Stimulated activated CD8-positive, alpha-beta memory T cell treated with anti-CD3 and anti-CD28 coated beads, Interleukin-2, amount 100 ng/mL, for 1 hour (primary cell): ENCODE measurements at places on chromosomes 7 and 10.

GRCh38 chr7:139918480-139918879, 89.4 kb downstream of the TBXAS1 start:
- no peak for DNase-seq

GRCh38 chr10:28298951-28299350, 3.9 kb downstream of the MPP7 start:
- no peak for DNase-seq

DNA sequence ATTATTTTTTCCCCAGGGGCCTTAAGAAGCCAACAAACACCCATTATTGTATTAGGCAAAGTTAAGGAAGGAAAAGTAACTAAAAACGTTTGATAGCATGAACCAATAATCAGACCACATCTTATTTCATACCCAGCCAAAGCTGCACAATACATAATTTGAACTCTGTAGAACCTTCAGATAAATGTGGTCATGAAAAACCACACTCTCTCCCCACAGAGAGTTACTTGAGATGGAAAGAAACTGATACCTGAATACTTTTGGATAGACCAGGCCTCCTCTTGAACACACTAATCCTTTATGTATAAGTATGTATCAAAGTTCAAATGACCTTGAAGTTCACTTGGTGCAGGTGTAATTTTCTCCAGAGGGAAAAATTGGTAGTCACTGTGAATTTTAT, 146.6 kb upstream of the FAM13C start:
- DNase-seq, result no peak

DNA sequence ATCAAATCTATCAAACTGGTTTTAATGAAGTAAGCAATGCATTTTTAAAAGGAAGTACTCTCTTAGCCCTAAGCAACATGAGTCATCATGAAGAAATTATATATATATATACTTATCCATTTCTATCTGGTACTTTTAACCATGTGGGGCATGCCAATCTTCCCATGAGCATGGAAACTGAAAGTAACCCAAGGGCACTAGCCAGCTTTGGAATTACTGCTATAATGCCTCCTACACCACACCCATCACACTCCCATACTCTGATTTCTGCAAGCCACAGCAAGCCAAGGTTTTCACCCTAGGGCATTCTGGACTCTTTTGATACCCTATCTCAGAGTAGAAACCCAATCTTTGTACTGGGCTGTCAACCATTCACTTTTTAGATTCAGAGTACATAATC, 204.6 kb downstream of the IMMP2L start:
- no peak for DNase-seq

DNA sequence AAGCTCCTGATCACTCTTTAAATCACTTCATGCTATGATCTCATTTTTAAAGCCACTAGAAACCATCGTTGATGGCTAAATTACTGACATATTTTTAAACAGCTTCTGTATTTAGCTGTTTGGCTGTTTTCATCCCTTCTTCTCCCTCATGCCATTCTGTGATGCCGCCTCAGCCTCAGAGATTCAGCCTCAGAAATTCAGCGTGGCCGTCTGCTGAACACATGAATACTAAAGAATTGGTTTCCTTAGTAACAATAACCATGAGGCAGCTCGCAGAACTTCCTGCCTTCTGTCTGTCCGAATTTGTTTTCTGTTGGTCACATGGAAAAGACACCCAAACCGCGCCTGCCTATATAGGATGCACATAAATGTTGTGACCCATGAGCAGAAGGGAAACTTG, 31.0 kb upstream of the FZD1 start:
- no peak for DNase-seq

GRCh38 chr10:112807013-112807412, 143.0 kb upstream of the TCF7L2 start:
- no peak for DNase-seq

- DNase-seq, result no peak
These were observed 337.5 kb upstream of the KCND2 start for GRCh38 chr7:119935418-119936025.

- DNase-seq, result no peak
These were observed 168.0 kb upstream of the AHR start for GRCh38 chr7:17130281-17131059.
